Retina (tissue), 1 donor: ENCODE measurements at places on chromosomes 5 and 9.

DNA sequence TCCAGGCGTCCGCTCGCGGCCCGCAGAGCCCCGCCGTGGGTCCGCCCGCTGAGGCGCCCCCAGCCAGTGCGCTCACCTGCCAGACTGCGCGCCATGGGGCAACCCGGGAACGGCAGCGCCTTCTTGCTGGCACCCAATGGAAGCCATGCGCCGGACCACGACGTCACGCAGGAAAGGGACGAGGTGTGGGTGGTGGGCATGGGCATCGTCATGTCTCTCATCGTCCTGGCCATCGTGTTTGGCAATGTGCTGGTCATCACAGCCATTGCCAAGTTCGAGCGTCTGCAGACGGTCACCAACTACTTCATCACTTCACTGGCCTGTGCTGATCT is 294 bp downstream of the ADRB2 start:
- DNase-seq = no peak

DNA sequence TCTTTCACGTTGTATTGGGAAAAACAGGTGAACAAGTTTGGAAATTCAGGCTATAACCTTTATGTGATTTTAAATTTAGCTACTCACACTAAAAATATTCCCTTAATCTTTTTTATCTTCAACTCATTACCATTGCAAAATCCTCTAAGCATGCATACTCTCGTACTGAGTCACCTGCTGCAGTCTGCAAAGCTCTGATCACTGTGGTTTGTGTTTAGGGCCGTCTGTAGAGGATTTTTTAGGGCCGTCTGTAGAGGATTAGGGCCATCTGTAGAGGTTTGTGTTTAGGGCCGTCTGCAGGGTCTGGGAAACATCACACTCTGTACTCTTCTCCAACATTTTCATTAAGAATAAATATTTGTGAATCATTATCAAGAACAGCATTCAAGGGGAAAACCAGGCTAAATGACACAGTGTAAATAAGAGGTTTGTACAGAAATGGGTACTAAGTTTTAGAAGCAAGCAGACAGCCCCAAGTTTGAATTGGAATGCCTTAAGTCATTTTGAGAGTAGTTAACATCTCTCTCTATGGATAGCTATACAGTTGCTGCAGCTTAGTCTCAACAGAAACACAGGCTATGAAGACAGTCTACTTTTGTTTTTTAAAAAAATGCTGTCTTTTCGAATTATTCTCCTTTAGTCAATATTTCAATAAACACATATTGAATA is 155.0 kb upstream of the TSLP start:
- no peak for DNase-seq

GRCh38 chr5:77983482-77984199 is 207.5 kb upstream of the TBCA start:
- DNase-seq = no peak

DNA sequence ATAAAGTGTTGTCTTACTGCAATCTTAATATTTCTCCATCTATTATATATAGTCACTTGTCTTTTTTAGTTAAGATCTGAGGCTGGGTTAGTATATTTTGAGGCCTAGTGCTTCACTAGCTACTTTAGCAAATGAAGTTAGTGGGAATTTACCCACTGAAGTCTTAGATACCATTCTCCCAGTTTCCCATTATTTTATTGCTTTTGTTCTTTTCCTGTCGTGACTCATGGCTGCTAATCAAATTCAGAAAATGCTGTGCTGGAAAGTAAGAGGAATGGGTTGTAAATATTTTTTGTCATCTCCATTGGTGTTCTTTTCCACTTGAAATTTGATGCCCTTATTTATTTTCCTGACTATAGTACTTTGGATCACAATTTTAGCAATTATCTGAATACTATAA is 14.2 kb downstream of the TCERG1 start:
- no peak for DNase-seq

GRCh38 chr5:176387384-176387925 is 943 bp downstream of the NOP16 start:
- DNase-seq = no peak

DNA sequence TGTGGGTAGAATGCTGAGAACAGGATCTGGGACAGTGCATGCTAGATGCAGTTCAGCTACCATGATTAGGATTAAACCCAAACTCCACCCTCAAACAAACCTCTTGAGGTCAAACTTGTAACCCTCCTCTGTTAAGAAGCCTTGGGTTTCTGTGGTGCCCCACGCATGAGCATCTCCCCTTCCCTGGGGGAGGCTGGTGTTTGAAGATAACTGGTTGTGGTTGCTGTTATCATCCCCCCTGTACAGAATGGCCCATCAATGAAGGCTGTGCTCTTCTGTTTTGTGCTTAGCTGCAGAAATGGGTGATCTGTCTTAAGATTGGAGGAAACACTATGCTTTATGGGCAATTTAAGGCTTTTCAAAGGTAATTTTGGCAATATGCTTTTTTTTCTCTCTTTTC is 4.4 kb upstream of the DAB2IP start:
- DNase-seq = peak; percentile 2

DNA sequence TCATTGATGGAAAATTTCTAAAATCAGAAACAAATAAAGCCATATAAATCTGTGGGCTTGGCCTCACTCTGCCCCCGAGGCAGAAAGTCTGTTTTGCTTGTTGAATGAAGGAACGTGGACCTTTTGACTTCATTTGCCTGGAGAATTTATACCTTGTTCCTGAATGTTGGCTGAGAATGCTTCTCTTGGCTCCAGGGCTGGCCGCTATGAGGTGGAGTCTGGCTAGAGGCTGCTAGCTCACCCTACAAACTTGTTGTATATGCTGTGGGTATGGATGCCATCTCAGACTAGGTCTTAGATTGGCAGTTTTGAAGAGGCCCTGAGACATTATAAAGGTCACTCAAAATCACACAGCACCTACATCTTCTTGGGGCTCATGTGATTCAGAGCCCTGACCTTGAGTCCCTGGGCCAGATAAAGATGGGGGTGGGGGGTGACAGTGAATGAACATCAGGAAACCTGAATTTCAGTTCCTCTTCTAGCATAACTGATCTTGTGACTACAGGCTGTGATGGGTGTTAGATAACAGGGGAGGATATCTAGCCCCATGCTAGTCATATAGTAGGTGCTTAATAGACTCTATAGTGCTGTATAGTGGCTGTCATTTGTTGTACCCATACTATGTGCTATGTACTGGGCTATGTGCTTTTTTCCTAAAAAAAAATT is 2.8 kb downstream of the GM2A start:
- no peak for DNase-seq

DNA sequence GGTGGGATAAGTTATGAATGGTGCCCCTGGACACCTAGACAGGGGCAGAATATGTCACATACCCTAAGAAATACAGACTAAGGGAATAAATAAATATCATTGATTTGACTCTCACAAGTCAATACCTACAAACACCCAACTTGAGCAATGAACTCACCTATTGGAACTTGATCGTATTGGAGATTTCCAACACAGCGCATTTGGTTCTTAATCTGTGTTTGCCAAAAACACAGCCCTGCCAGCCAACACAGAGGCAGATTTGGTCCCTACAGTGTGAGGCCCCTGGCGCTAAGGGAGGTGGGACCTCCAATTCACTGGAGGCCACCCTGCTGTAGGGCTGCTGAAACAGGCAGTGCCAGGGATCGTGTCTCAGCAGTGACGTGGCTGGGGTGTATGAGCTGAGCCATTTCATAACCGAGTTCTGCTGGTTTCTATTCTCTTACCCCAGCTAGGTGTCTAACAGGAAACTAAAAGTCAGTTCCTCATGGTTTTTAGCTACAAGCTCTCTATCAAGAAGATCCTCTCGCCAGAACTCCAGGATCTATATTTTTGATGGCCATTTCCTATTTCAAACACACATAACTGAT is 84.5 kb downstream of the SLC1A1 start:
- DNase-seq = no peak

GRCh38 chr5:62327138-62328053 is 21.4 kb downstream of the KIF2A start:
- DNase-seq = no peak

DNA sequence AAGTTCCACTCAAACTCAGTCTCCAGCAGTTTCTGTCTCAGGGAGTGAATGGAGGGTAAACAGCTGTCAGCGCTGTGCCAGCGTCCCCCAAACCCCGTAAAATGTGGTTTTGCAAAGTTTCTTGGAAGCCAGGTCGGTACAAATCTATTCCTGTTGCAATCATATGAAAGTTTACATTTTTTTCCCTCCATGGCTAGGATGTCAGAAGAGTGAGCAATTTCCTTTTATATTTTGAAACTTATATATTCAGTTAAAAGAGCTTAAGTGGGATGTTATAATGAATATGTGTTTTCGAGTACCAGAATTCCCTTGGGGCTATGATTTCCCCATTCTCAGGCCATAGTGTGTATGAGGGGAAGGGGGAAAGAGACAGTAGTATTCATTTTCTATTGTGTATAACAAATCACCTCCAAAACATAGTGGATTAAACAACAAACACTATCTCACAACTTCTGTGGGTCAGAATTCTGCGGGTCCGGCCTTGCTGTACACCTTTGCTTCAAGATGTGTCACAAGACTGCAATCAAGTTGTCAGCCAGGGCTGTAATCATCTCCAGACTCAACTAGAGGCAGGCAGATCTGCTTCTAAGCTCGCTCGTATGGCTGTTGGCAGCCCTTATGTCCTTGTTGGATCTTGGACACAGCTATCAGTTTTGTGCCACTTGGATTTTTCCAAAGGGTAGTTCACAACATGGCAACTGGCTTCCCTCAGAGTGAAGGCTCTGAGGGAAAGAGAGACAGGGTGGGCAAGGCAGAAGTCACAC is 107.4 kb downstream of the SNX18 start:
- no peak for DNase-seq

GRCh38 chr9:105150991-105151685 is 93.3 kb upstream of the SLC44A1 start:
- no peak for DNase-seq

GRCh38 chr9:118529210-118529609 is 825.0 kb downstream of the TLR4 start:
- no peak for DNase-seq

DNA sequence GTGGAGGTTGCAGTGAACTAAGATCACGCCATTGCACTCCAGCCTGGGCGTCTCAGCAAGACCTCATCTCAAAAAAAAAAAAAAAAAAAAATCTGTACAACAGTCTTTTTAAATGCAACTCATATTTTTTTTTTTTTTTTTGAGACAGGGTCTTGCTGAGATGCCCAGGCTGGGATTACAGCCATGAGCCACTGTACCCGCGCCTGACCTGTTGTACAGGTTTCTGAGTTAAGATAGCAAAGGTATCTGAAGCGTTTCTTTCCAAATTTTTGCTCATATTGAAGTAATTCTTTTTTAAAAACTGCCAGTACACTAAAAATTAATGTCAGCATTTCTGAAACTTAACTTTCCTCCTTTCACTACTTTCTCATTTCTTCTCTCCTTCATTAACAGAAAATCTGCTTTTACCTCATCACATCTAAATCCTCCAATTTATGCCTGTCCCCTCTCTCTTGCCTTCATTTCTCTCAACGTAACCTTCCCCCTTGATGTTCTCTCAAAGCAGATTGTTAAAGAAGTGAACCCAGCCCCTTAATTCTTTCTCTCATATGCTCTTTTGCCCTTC is 3.3 kb upstream of the SNX24 start:
- DNase-seq = no peak

DNA sequence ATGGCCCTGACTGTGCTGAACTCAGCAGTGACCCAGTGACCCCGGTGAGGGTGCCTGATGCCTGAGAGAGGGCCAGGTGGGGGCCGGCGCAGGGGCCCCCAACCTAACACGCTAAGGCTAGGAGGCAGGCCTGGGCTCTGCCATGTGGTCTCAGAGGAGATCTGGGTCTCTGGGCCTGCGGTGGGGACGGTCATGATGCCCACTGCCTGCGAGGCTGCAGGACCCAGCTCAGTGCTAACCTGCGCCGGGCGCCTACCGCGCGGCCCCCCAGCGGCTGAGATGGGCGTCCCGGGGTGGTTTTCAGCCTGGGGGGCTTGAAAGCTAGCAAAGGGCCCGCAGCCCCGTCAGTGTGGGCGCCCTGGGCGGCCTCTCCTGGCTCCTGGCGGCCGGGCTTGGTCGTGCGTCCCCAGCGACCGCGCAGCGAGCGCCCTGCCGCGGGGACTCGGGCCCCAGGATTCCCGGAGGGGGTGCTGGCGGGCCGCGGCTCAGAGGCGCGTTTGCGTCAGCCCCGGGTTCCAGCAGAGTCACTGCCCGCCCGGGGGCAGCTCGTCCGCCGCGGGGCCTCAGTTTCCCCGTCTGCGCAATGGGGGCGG is 2.5 kb downstream of the EGFL7 start:
- DNase-seq = peak; percentile 59

- DNase-seq = peak; percentile 24
These were observed 516.1 kb downstream of the EFNA5 start for GRCh38 chr5:107154593-107154992.

- no peak for DNase-seq
These were observed 274.7 kb downstream of the CETN3 start for GRCh38 chr5:90134892-90135291.

DNA sequence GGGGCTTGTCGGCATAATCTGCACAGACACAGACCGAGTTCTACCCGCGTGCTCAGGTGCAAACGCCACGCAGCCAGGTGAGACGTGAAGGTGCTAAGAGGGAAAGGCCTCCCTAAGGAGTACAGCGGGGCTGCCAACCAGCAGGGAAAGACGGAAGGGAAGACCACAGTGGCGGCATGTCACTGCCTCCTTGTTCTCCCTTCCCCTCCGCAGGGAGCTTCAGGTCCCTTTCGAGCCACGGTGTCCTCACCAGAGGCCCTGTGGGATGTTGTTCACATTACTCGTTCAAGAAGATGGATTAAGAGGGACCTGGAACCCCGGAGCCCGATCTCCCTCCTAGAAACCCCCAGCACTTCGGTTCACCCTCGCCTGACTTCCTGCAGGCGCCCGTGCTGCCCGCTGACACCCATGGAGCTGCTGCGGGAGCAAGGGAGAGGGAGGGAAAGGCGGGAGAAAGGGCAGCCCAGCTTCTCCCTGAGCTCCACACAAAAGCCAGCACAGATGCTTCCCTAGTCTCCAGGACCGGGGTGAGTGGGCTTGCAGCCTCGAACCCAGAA is 686 bp downstream of the BRD9 start:
- peak; percentile 70 for DNase-seq
